ENCODE measurements at places on chromosomes 5 and 9.

GRCh38 chr5:139246394-139246793 lies 47.1 kb upstream of the MATR3 start:
- no peak for DNase-seq

- peak; percentile 92 for DNase-seq
These were observed 42.2 kb upstream of the FBP1 start for GRCh38 chr9:94681508-94681907.

DNA sequence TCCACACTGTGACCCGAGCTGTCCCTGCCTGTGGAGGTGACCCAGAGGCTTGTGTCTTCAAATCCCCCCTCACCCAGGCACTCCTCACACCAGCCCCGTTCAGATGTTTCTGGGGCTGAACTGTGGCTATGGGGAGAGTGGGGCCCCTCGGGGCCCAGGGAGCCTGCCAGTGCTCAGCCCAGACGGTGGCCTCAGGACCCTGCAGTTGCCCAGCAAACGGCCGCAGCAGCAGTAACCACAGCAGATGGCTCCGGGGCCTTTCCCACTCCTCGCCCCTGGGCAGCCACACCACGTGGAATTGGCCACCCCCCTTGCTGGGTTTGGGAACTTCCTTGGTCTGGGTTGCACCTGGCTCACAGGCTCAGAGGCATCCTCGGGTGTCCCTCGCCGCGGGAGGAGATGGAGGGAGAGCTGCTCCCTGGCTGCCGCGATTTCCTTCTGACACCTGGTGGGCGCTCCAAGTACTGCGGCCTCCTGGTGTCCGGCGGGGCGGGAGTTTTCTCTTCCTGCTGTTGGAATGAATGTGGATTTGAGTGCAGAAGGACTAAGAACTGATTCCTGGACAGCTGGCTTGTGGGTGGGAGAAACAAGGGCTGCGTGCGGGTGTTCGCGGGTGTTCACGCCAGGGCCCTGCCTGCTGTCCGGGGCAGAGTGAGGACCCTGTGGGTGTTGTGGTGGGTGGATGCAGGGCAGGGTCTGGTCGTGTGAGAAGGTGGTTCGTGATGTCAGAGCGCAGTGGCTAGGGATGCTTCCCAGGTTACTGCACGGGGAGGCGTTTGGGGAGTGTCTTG lies 97.5 kb downstream of the COL5A1 start:
- peak; percentile 73 for DNase-seq

DNA sequence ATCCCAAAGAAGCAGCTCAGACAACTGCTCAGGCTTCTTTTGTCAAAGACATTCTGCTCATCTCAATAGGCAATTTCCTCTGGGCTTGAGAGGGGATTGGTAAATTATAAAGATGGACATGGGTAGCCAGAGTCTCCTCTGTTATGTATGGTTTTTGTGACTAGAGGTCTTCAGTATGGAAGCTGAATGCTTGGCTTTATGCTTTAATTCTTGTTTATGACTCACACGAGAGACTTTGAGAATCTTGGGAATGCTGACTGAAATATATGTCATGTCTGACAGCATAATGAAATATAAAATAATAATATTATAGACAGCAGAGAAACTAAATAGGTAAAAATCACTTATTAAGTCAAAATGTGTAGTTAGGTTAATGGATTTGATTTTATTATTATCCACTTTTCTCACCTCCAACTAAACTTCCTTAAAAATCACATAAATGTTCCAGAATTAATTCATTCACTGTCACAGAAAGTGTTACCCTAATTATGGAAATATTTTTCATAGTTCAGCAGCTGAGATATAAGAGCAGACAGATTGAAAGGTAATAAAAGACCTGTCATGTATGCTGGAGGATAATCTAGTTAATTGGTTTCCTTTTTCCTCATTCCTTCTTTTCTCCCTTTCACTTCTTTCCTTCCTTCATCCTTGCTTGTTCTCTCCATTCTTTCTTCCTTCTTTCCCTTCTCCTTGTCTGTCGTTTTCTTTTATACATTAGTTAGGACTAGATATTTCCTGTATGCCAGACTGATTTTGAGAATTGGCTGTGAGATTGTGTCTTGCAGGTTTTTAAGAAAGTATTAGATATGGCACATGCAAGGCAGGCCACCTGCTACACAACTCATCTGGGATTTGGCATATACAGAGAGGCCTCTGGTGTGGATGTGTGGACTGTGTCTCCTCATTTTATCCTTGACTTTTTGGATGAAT lies 1866.1 kb upstream of the NUDT12 start:
- no peak for DNase-seq

DNA sequence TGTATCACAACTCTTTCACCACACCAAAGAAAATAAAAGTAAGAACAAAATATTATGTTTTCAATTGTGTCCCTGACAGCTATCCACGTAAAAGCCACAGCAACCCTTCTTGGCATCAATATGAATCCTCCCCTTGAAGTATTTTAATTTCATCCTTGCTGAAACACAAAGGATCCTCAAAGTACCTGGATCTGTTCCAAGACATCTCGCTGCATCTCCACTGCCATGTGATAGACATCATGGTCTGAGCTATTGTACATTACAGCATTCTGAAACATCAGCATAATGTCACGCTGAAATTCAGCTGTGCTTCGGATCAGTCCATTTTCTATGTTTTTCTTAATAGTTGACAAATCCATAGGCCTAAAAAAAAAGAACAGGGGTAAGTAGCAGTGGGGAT lies 17.7 kb downstream of the BRD8 start:
- no peak for DNase-seq

GRCh38 chr5:129858131-129858675 lies 46.1 kb upstream of the CHSY3 start:
- DNase-seq = no peak

DNA sequence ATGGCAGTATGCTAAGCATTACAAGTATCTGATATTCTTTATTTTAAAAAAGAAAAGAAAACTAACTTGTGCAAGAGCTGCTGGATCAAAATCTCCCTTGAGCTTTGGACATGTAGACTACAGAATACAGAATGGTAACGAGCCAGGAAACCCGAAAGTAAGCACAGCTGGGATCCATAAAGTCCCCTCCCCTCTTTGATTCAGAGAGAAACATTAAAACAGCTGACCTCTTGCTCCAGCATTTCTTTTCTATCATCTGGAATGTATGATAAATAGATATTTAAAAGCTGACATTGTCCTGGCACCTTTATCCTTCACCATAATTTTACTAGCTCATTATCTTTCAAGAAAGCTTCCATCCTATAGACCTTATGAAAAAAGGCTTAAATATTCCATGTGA lies 28.2 kb upstream of the LPAR1 start:
- DNase-seq = no peak

- no peak for DNase-seq
These were observed 473.5 kb upstream of the DAP start for GRCh38 chr5:11234501-11234911.

- no peak for DNase-seq
These were observed 11.3 kb downstream of the STOM start for GRCh38 chr9:121358751-121359150.

DNA sequence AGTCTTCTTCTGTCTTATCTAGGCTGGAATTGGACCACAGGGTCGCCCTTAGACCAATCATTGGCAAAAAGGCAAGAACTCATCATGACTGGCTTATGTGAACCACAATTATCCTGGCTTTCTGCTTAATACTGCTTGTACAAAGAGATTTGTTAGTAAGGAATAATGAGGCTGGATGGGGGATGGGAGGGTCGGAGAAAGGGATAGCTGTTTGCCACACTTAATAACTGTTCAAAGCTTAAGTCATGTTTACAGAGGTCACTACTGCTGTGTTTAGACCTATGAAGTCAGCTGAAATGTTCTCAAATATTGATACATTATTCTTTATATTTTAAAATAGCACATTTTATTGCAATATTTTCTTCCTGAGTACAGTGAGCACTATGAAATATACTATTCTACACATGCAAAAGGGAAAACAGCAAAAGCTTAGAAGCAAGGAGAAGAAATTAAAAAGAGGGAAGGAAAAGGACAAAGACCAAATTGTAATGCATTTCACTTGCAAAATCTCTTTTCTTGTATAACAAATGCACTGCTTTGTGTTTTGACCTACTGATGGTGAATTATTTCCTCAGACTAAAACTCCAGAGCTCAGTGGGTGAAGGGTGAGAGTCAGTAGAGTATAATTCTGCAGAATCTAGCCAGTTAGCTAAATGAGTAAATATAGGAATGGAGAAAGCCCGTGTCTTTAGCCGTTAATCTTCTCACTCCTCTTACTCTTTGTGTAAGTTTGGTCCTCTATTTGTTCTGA lies 404.9 kb upstream of the ZNF608 start:
- no peak for DNase-seq

DNA sequence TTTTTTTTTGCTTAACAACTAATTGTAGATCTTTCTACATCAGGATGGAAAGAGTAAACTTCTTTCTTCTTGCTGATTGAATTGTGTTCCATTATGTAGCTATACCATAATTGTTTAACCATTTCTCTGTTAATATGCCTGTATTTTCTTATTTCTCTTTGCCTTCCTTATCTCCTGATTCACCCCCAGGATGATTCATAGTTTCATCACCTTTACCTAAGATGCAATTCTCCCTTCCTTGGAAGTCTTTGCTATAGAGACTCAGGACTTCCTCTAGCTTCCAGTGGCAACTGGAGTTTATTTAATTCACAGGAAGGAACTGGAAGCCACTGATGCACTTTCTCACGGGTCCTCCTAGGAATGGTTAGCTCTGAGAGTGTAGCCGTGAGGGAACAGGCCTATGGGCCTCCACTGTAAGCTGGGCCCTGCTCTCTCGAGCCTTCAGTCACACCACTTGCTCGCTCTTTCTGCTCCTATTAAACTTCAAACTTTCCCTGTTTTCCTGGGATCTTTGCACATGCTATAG lies 83.1 kb downstream of the FGF1 start:
- DNase-seq = no peak

DNA sequence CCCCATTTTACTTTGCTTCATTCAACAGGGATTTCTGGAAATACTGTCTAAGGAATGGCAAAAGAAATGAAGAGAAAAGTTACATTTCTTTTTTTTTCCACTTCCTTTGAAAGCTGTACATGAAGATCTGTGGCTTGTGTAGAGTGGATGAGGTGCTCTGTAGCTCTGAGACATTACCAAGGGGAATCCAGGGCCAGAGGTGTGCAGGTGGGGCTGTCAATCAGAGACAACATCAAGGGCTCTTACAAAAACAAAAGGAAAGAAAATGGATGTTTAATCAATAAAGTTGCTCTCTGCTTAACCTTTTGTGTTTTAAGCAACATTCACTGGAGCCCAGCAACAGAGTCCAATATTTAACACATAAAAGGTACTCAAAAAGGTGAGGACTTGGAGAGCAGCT lies 391.1 kb downstream of the TMEM38B start:
- no peak for DNase-seq

GRCh38 chr5:153158608-153159007 lies 331.9 kb upstream of the GRIA1 start:
- DNase-seq = no peak

DNA sequence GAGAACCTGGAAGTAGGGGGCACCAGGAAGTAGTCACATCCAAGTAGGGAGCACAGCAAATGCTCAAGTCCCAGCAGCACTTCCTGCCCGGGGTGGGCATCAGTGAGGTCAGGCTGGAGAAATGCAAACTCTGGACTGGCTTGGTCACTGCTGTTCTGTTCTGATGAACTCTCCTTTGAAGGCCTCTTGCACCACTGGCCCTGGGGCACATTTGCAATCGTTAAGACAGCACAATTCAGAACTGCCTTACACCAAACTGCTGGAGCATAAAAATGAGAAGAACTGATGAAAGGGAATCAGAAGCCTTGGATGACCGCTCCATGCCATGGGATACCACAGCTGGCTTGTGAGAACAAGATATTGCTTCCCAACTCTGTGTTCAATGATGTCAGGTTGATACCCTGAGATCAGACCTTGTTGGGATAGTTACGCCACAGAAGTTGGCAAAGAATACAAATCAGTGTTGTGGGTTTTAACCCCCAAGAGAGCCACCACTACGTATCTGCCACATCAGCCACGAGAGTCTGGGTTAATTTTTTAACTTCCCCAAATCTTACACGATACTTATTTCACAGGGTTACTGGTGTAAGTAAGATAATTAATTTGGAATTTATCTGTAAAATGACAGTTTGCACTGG lies 42.3 kb upstream of the ZSWIM6 start:
- no peak for DNase-seq

- DNase-seq = no peak
These were observed 41.8 kb upstream of the CDKN2B start for GRCh38 chr9:22050924-22051323.

DNA sequence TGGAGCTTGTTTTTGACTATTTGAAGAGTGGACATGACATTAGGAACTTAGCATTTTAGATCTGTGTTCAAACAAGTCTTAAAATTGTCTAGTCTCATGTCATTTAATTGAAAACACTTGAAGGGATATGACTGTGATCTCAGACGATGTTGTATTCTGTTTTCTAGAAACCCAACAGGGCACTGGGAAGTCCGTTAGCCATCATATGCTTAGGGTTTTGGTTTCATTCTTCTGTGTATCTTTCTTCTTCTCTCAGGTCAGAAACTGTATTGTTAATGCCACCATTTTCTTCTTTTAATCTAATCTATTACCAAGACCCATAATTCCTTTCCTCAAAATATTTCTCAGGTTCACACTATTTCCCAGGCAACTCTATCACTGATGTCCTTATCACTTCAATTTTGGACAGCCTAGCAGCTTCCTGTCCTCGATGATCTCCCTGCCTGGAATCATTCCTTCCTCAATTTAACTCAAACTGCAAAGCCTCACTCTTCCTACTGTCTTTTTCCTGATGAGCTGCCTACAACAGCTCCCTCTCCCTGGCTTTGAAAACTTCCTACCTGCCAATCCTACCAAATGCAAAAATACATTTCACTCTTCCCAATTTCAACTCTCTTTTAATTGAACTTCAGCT lies 77.7 kb downstream of the MEF2C start:
- DNase-seq = no peak

GRCh38 chr5:2295476-2295875 lies 412.8 kb upstream of the IRX4 start:
- no peak for DNase-seq

DNA sequence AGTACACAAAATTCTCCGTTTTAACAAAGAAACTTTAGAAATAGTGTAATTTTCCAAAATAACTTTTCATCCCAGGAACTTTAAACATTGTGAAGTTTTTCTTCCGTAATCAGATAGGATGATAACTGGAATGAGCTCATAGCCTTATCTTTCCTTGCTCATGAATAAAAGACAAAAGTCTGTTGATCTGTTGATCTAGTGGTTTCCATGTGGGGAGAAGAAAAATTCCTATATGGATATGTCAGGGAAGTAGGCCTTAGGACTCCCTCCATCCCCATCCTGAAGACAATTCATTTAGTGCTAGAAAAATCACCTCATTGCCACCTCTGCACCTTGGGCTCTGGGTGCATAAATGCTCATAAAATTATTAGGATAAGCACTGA lies 266.6 kb downstream of the SMARCA2 start:
- DNase-seq = peak; percentile 80

DNA sequence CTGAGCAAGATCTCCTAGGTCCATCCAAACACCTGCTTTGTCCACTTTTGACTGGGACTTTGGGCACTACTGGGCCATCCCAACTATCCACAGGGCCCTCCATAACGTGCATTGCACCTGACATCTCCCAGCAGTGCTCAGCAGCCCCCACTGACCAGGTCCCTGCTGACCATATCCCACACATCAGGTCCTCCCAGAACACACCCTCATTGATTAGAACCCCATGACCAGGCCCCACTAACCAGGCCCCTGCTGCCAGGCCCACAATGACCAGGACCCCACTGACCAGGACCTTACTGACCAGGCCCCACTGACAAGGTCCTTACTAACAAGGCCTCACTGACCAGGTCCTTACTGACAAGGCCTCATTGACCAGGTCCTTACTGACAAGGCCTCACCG lies 93.9 kb upstream of the CTSV start:
- DNase-seq = no peak

GRCh38 chr5:150284311-150284710 lies 5.3 kb downstream of the CAMK2A start:
- no peak for DNase-seq

GRCh38 chr5:126178521-126178920 lies 244.7 kb upstream of the GRAMD2B start:
- DNase-seq = peak; percentile 85
